ENCODE measurements at places on chromosomes 12 and 14.

- DNase-seq = peak; percentile 87
These were observed 33.7 kb downstream of the CPM start for GRCh38 chr12:68899251-68899771.

DNA sequence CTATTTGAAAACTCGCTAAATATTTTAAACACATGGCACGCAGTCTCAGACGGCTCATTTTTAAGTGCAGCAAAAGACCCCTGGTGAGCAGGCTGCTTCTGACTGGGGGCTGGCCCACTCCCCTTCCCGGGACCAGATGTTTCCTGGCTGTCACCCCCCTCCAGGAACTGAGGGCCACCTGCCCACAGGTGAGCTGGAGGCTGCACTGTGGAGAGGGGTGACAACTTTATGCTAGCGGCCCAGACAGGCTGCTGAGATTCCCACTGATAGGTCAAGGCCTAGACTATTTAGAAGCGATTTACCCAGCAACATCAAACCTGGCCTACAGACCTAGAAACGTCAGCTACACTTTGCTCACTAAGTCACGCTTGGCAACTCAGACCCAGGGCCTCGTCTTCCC, 92.1 kb downstream of the BCL11B start:
- no peak for DNase-seq

DNA sequence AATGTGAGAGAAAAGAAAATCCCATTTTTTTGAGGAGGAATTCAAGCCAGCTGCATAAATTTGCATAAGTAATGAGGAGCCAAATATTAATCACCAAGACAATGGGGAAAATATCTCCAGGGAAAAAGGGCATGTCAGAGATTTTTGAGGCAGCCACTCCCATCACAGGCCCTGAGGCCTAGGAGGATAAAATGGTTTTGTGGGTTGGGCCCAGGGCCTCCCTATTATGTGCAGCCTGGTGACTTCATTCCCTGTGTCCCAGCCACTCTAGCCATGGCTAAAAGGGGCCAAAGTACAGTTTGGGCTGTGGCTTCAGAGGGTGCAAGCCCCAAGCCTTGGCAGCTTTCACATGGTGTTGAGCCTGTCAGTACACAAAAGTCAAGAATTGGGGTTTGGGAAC, 1051.0 kb upstream of the FOXG1 start:
- DNase-seq = no peak

DNA sequence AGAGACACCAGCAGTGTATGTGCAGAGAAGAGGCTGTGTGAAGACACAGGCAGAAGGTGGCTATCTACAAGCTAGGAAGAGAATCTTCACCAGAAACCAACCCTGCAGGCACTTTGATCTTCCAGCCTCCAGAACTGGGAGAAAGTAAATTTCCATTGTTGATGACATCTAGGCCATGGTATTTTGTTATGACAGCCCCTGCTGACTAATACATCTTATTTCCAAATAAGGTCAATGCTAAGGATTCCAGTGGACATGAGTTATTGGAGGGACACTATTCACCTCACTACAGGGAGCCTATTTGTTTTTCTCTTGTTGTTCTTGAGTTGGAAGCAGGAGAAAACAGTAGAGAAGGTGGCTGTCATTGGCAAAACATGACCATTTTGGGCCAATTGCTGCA, 88.5 kb upstream of the RIN3 start:
- no peak for DNase-seq

DNA sequence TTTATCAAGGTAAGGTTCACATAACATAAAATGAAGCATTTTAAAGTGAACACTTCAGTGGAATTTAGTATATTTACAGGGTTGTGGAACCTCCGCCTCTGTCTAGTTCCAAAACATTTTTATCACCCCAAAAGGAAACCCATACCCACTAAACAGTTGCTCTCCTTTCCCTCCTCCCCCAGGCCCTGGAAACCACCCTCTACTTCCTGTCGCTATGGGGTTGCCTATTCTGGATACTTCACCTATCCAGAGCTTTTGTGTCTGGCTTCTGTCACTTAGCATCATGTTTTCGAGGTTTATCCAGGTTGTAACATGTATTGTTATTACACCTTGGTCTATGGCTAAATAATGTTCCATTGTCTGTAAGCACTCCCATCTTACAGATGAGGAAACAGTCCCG, 27.7 kb upstream of the ZFP36L1 start:
- no peak for DNase-seq

DNA sequence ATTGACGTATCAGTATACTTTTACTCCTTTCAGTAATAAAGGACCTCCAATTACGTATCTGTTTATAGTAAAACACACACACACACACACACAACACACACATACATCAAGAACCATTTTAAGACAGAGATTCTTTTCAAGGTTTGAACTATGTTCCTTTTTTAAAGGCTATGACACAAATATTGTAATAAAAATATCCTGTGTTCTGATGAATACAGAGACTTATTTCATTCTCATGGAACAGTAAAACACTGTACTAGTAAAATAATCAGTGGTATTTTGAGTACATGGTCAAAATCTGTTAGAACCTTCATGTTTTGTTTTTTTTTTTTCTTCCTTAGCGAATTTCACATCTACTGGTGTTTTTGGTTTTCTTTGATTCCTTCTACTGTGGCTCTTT, 7.6 kb downstream of the FLRT2 start:
- DNase-seq = no peak

Measured in fibroblast of skin of left biceps (primary cell).